Stimulated activated CD4-positive, alpha-beta T cell treated with anti-CD3 and anti-CD28 coated beads, Interleukin-1b, Interleukin-23, amount 100 ng/mL, for 1 hour (primary cell): ENCODE measurements at places on chromosomes 6 and 20.

DNA sequence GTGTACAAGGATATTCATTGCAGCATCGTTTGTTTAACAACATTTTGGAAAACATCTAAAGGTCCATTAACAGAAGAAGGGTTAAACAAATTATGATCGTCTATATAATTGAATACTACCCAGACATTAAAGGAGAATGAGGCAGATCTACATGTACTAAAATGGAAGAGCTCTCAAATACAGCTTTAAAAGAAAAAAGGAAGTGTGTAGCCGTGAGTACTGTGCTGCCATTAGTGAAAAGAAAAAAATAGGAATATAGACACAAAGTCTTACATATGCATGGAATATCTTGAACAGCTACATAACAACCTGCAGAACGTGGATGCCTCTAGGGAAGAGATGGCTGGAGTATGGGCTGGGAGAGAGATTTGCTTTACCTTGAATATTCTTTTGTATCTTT lies 37.9 kb downstream of the PRDM1 start:
- DNase-seq = no peak

GRCh38 chr20:45095805-45096238 lies 5.1 kb downstream of the KCNS1 start:
- DNase-seq = peak; percentile 17

- no peak for DNase-seq
Observed at GRCh38 chr20:40657526-40657925, 31.5 kb downstream of the MAFB start.

- DNase-seq = no peak
Observed at GRCh38 chr6:3751077-3751729, at the start of gene PXDC1. Gene PXDC1 (minus strand): TSS chr6:3751713. CDS start chr6:3751531, 182 bp downstream.

GRCh38 chr20:23143098-23143497 lies 57.0 kb upstream of the CD93 start:
- DNase-seq = no peak
